ENCODE measurements at places on chromosomes 7 and 10.

GRCh38 chr7:33874943-33875342 lies 30.4 kb upstream of the BMPER start:
- DNase-seq: no peak

GRCh38 chr10:12406764-12407400 lies 57.5 kb downstream of the CAMK1D start:
- no peak for DNase-seq

DNA sequence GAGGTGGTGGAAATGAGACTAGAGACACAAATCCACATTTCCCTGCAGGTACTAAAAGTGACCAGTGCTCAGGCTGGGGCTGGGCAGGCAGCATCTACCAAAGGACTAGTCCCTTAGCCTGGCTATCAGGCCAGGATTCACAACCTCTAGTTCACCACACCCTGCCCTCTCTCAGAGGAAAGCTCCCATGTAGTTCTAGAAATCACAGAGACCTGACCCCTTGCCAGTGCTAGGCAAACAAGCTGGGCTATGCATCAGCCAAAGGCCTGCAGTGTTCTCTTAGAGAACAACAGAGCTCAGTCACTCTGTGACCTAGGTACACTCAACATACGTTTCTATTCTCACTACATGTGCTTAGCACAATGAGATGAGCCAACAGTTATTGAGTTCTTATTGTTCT lies 26.7 kb upstream of the LRRC4 start:
- DNase-seq: no peak

GRCh38 chr7:452226-452751 lies 67.4 kb downstream of the PDGFA start:
- DNase-seq: no peak

DNA sequence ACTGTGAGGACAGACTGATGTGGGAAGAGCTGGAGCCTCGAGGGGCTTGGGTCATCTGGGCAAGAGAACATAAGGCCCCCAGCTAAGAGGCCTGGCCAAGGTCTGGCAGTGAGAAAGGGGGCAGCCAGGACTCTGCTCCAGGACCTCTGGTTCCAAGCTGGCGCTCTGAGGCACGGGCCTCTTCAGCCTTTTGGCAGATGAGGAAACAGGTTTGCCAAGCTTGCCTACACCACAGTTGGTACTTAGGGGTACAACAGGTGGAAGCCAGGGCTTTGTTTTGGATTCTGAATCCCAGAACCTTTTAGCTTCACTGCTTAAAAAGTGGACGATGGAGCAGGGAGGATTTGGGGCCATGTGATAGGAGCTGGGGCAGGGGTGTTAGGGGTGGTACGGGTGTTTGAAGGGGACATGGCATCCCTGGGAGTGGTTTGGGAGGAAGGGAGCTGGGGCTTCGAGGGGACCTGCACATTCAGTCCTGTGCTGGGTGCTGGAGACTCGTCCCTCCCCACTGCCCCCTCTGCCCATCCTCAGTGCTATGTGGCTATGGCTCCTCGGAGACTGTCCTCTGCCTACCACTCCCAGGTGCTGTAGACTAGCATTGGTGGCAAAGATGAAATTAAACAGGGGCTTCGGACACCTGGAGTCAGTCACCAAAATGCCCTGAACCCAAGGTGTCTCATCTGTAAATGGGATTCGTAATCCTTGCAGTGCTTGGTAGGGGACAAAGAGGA lies 30.3 kb downstream of the ZNF775 start:
- no peak for DNase-seq

DNA sequence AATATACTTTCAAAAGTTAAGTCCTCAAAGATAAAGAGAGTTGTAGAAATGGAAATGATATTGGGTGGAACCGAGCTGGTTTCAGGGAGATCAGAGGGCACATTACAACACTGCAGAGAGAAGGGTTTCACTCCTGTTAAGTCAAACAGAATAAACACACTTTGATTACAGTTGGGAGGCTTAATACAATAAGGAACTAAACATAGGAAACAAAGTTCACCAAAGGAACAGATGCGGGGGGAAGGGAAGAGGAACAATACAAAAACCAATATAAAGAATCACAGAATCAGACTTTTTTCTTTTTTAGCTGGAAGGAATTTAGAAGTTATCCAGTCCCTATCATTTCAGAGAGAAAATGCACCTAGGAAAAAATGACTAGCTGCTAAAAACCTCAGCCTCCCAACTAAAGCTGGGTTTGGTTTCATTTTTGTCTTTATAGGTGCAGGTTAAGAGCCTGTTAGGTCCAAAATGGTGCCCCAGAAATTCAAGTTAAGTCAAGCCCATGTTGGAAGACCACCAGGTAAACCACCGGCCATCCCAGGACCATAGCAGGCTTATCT lies 81.9 kb downstream of the DNMBP start:
- DNase-seq: no peak

DNA sequence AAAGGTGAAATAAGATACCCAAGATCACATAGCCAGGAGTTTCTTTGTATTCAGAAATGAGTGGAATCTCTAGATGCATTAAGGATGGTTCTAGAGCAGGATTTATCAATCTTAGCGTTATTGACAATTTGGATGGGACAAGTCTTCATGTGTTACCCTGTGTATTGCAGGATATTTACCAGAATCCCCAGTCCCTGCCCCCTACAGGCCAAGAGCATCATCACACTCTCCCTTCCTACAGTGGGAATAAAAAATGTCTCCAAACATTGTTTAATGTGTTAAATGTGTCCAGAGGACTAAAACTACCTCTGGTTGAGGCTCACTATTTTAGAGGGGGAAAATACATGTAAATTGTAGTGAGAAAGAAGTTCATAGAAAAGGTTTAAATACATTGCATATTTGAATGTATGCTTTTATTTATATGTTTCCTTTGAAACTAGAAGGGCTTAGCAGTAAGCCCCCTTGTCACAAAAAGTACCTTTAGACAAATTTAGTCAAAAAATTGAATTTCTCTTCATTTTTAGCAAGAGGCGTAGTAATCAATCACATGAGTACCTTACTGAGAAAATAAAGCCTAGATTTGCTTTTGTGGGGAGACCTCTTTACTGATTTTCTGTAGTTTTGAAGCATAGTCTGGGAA lies 141.2 kb downstream of the MLLT10 start:
- DNase-seq: no peak

- DNase-seq: no peak
Observed at GRCh38 chr10:69324583-69324982, 46.3 kb downstream of the HK1 start.

DNA sequence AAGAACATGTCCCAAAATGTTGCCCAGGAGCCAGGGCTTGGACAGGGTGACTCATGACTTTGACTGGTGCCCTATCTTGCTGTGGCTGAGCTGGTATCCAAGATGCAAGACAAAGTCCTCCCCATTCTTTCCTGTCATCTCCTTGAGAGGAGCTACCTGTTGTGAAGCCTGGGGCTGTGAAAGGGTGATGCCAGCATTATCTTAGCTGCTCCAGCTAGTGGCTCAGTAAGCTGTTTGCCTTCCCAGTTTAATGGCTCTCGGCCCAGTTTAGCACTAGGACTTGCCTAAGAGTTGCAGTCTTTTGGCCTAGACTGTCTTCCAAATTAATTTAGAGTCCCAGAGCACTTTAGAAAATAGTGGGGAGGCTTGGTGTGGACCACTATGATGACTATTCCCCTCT lies 424.3 kb upstream of the NRG3 start:
- no peak for DNase-seq

DNA sequence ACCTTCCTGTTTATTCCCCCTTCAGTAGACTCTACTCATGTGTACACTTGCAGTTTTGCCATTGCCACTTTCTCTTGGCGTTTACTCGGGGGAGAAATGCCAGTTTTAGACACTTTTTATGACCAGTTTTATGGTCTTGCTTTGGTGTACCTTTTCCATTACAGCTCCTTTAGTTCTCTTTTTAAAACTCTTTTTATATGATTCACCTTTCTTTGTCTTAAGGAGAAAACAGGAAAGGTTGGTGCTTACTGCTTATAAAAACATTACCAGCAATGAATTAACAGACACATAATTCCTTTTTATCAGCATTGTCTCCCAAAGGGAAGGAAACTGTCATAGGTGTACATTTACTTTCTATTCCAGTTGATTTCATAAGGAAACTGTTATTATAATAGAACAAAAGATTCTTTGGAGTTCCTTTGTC lies 11.9 kb downstream of the TSPAN13 start:
- no peak for DNase-seq

- no peak for DNase-seq
Observed at GRCh38 chr10:29699621-29700020, 64.8 kb upstream of the SVIL start.

DNA sequence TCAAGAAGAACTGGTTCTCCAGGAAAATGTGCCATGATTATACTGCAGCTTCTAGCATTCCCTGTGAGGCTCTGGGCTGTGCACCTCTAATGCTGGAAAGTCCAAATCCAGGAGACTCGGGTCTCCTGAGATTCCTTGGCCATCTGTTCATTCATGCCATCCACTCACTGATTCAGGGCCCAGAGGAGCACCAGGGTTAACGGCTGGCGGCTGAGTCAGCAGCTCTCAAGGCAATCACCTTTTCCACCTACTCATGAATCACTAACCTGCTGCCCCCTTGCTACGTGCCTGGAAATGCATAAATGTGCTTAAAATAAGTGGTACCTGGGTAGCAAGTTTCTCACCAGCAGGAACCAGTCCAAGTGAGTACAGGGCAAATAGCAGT lies 132.7 kb downstream of the KCNMA1 start:
- no peak for DNase-seq

- no peak for DNase-seq
Observed at GRCh38 chr7:136869991-136870865, 1.8 kb downstream of the CHRM2 start.

- no peak for DNase-seq
Observed at GRCh38 chr7:41311301-41311700, 391.6 kb downstream of the INHBA start.

DNA sequence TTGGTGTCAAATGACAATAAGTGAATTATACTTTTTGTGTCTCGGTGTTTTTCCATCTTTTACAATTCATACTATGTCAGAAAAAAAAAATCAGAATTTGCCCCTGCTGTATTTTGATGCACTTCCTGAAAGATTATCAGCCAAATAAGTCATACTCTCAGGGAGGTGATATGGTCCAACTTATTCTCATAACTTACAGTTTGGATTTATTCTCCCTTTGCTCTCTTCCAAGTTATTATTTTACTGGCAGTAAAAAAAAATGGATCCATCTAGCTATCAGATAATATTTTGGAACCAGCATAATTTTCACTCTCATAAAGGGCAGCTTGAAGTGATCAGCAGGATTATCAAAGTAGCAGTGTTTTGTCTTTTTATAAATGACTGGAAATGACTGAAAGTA lies 337.1 kb downstream of the BMPER start:
- DNase-seq: no peak

DNA sequence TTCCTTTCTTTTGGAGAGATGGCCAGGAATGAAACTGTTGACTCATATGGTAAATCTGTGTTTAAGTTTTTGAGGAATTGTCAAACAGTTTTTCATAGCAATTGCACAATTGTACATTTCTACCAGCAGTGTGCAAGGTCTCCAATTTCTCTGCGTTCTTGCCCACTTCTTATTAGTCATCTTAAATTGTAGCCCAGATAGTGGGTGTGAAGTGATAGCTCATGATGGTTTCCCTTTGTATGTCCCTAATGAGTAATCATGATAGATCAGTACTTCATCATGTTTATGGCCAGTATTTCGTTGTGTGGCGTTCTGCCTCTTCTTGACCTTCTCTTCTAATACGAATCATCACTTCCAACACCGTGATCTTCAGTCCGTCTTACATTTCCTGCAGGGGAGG lies 136.3 kb downstream of the DOCK1 start:
- DNase-seq: no peak

GRCh38 chr7:17600340-17600752 lies 301.9 kb downstream of the AHR start:
- DNase-seq: no peak

DNA sequence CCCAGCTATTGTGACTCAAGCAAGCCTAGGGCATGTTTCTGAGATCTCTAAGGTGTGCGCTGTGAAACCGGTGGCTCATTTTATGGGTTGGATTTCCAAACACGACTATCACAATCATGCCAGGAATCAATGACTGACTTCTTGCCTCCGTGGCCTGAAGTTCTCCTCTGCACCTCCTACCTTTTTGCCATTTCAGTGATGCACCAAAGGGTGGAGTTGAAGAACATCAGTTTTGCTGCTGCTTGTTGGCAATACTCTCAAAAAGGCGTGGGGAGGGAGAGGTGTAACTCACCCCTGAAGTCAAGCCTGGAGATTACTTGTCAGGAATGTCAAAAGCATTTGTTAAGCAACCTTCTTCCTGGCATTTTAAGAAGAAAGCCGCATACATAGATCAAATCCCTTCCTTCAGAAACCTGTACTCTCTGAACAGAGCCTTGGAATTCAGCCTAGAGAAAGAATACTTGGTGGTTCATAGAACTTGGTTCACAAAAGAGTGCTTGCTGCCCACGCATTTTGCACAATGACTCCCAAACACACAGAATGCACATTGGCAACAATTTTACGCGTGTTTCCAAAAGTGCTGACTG lies 41.0 kb downstream of the KIAA1217 start:
- no peak for DNase-seq

GRCh38 chr7:33334349-33334748 lies 205.0 kb downstream of the BBS9 start:
- no peak for DNase-seq

DNA sequence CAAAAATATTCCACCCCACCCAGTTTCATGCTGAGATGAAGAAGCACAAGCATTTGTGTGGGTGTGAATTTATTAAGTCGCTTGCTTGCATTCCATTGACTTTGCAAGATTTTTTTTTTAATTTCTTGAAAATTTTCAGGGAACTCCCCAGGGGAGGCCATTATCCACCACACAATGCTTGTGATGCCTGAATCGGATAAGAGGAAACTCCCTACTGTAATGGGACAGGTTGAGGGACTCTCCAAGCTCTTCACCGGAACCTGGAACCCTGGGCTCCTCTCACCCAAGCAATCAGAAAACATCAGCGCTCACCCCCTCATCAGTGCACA lies 153.6 kb upstream of the ZMIZ1 start:
- DNase-seq: no peak

GRCh38 chr7:45367026-45367425 lies 207.1 kb upstream of the ADCY1 start:
- no peak for DNase-seq

GRCh38 chr7:148270576-148270975 lies 320.0 kb upstream of the C7orf33 start:
- DNase-seq: no peak

DNA sequence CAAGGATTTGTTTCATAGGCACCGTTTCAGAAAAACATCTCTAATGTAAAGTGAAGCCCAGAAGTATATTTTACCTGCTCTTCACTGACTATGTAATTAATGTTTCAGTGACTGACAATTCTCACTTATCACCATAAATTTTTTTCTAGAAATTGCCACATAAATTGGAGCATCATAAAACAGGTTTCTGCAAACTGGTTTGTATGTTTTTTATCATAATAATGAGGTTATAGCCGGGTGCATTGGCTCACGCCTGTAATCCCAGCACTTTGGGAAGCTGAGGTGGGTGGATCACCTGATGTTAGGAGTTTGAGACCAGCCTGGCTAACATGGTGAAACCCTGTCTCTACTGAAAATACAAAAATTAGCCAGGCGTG lies 39.4 kb downstream of the SYPL1 start:
- no peak for DNase-seq

GRCh38 chr7:41294556-41295454 lies 408.1 kb downstream of the INHBA start:
- no peak for DNase-seq
